ENCODE measurements at places on chromosomes 12 and 14.

DNA sequence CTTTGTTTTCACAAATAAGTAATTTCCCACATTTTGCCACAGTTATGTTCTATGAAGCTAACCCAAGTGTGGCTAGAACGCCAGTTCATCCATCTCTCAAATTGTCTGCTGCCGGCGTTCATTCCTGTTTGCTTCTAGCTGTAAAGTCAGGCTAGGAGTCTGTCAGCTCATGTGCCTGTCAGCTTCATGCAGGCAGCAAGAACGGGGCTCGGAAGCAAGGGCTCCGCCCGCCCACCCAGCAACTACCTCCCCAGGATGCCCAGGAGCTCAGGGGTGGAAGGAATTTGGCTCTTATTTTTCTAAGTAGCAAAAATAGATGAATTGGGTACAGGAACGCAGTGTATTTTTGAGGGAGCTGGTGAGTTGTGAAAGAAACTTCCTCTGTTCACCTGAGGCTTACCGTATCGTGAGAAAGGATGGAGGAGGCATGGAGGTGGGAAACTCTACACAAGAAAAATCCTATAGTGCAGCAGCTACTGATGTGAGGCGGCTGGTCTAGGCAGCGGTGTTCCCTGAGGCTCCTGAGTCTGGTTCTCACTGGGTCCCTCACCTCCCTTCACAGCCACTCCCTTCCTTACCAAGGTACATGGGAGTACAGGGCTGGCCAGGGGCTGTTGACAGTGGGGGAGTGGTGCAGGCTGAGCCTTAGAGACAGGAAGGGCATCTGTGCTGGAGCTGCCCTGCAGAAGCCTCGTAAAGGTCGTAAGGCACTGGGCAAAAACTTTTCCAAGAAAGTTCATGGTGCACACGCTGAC, 54.5 kb upstream of the AMN start:
- DNase-seq, result no peak

DNA sequence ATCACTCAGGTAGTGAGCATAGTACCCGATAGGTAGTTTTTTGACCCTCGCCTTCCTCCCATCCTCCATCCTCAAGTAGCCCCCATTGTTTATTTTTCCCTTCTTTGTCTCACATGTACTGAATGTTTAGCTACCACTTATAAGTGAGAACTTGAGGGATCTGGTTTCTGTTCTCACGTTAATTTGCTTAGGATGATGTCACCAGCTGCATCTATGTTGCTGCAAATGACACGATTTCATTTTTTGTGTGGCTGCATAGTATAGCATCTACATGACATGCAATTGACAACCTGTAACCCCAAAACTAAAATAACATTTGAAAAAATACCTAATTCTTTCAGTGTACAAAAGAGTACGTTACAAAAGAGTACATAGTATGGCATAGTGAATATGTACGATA, 254.0 kb upstream of the NOVA1 start:
- no peak for DNase-seq

GRCh38 chr12:124381456-124382296, 86.8 kb downstream of the RFLNA start:
- peak; percentile 85 for DNase-seq

GRCh38 chr14:65224799-65225198, 122.5 kb upstream of the MAX start:
- DNase-seq, result no peak

- no peak for DNase-seq
These were observed 137.0 kb upstream of the KRAS start for GRCh38 chr12:25387732-25388050.

DNA sequence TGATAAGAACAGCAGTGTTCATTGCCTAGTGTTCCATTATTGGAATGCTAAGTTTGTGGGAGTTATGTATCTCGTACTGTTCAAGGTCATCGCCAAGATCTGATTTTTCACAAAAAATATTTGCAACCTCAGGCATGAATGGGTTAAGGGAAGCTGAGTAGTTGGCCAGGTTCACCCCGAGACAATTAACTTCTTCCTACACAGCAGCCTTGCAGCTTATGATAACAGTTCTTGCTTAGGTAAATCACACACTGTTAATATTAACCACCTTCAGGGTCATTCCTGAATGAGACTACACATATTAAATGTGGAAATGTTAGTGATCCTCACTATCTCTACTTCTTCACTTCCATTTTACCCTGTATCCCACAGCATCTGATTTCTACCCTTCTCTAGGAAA, 18.0 kb downstream of the FKBP11 start:
- no peak for DNase-seq

DNA sequence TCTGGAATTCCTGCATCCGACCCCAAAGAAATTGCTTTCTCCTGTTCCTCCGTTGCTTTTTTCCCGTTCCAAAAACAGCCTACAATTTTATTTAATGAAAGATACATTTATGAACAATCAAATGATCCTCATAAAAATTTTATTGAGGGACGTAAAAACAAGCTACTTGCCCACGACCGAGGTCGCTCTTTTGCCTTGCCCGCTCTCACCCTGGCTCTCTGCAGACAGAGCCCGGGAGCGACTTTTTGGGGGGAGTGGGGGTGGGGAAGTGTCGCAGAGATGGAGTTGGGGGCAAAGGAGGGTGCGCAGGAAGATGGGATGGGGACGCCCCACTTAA, 1.1 kb upstream of the HOXC9 start:
- no peak for DNase-seq

GRCh38 chr14:58823312-58823711, 185.6 kb downstream of the DACT1 start:
- DNase-seq, result no peak

DNA sequence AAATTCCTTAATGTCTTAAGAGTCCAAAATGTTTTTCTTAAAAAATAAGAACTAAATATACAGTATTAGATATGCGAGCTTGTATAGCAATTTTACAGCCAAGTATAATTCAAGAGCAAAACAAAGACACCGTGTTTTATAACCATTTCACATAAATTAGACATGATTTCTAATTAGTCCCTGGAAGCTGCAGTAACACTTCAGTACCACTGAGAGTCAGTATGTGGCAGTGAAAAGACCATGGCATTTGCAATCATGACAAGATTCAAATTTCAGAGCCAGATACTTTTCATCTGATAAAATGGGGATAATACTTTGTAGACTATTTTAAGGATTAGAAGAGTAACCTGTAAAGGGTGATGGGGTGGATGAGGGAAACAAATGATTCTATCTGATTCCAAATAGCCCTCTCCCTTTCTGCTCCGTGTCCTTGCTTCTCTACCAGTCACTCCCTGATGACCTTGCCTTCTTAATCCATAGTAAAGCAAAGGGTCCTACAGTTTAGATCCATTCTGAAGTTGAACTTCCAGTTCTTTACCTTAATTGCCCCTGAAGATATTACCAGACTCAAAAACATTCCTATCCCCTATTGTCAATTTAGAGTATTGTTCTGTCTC, 145.4 kb upstream of the ABCD2 start:
- DNase-seq, result no peak

DNA sequence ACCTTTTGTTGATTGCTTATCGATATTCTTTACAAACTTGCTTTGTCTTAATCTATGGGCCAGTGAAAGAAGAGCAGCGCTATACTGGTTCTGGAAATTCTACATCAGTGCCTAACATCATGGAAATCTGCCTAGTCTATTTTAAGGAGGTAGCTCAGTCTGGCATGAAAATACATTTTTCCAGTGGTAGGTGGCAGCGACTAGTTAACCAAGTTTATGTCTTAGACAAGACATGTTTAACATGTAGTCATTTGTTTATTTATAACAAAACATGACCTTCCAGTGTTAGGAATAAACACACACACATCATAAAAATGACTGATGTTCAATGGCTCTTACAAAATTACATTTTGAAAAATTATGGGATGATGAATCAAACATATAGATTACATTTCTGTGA, 336.0 kb upstream of the SOX5 start:
- no peak for DNase-seq

GRCh38 chr14:78071016-78071549, 99.1 kb upstream of the NRXN3 start:
- no peak for DNase-seq

GRCh38 chr12:12719496-12719895, 2.3 kb downstream of the CDKN1B start:
- no peak for DNase-seq

GRCh38 chr14:74888164-74889158, 6.7 kb downstream of the DLST start:
- DNase-seq, result no peak

GRCh38 chr12:96994900-96995299, 87.8 kb downstream of the NEDD1 start:
- DNase-seq, result no peak

GRCh38 chr12:106632797-106633450, 50.1 kb downstream of the RFX4 start:
- DNase-seq, result no peak

DNA sequence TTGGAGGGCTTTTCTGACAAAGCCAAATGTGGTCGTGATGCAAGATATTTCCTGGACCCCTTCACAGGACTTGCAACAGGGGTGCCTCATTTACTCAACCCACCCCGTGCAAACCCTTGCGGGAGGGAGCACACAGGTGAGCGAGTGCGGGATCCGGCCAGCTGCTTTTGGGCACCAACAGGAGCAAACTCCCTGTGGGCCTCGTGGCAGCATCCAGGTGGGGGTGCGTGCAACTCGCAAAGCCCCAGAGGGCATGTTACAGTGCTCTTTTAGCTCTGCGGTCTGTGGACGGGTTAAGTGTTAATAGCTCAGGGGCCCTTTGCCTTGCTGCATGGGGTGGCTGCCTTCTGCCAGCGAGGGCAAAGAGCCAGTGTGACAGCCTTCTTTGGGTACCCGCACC, 707.6 kb upstream of the MDGA2 start:
- no peak for DNase-seq

DNA sequence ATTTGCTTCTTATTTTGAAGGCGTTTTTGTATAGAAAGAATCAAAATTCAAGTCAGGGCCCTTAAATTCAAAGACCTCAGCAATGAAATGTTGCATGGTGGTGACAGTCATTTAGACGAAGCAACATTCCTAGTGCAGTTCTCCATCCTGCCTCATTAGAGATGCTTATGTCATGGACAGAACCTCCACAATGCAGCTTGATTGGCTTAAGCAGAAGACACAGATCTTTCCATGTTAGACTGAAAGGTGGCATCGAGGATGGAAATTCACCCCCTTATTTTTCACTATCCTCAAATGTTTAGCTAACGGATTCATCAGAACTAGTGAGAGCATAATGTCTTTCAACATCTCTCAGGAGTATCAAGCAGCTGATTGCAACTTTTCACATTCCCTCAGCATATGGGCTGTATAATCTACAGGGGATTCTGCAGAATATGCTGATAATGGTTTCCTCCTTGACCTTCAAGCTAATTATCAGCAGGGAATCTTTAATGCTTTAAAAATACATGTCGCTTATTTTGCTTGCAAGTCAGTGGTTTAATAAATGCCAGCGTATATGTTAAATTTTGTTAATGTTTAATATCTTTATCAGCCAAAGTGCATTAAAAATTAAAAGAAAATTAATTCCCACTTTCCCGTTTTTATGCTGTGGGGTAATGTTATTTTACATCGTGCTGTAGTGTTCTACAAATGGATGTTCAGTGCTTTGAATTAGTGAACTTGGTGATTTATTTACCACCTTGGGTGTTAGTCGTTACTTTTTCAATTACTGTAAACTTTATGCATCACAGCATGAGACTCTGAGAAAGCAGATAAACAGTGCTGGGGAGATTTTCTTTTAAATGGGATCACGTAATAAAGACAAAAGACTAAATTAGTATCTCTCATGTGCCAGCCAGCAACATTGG, 12.8 kb upstream of the NRDE2 start:
- no peak for DNase-seq

DNA sequence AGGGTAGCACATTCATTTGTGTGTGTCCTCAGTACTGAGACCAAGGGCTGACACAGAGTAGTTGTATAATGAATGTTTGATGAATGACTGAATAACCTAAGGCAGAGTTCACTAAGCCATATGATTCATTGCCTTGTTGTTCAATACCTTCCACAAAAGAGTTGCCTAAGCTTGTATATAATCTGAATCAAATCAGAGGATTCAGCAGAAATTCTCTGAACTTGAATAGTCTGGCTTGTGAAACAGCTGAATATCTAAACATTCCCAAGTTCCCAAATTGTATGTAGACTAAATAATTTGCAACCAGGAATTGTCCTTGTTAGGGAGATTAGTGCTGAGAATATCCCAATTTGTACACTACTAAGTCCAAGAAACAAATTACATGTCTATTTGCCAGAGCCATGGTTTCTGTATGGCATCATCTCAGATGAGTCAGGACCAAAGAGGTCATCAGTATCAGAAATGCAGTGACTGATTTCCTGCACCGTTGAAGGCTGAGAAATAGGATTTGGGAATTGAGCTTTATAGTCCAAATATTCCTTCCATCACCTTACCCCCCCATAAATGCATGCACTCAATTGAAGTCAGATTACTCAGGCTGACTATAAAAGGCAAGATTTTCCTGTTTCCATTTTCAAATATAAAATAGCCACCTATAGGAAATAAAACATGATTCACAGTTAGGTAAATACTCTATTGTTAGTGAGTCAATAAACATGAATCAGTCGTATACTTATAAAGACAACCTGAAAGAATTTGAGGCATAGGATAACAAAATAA, 168.7 kb downstream of the PHLDA1 start:
- peak; percentile 34 for DNase-seq

DNA sequence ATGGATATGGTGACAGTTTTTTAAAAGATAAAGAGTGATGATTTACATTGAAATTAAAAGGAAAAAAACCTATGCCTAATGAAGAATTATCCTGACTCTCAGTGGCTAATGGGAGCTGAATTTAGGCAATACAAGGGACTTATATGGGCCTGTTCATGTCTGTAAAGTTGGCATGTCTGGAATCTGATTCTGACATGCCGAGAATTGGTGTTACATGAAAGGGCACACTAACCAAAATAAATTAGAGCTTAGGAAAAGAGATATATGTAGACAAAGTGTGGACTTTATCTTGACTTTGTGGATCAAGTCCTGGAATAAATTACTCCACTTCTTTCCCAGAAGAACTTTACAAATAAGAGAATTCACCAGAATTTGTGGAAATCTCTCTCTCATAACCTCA, 1.1 kb downstream of the TDG start:
- no peak for DNase-seq

- DNase-seq, result no peak
These were observed 463.6 kb upstream of the MIS18BP1 start for GRCh38 chr14:45716572-45716971.

DNA sequence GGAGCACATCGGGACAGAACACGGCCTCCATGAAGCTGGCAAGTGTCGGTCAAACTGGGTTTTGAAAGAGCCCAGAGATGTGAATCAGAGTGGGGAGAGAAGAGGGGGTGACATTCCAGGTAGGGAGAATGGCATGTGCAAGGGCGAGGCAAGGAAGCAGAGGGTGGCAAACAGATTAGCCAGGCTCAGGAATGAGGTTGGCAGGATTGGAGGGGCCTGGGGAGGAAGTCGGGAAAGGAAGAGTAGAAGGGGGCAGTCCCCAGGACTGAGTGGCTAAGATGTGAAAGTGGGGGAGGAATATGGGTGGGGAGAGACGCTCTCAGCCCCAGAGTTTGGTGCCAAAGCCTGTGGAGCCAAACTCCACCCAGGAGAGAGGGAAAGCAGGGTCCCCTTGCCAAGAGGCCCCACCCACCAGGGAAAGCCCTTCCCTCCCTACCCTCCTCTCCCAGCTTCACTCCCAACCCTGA, 5.5 kb upstream of the HDAC7 start:
- no peak for DNase-seq

All from HTR-8/SVneo (cell line).